Caco-2 (cell line): ENCODE measurements at places on chromosomes 2 and 18.

GRCh38 chr2:224492531-224492930 is 90.6 kb upstream of the FAM124B start:
- no peak for DNase-seq

GRCh38 chr2:172226244-172227061 is 123.8 kb upstream of the DLX2 start:
- DNase-seq: peak; percentile 59

DNA sequence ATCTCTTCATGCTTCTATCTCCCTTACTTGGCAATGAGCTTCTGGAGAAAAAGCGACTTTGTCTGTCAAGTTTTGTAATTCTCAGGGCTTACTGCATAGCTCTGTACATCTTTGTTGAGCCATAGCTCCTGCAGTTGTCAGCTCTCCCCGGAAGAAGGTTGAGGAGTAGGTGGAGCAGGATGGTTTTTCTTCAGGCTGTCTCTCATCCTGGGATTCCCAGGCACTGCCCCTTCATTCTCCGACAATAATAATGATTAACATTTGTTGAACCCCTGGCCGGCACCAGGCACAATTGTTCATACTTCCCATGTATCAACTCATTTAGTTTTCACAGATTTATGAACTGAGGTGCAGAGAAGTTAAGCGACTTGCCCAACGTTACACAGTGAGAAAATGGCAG is 23.5 kb upstream of the RHOB start:
- no peak for DNase-seq

DNA sequence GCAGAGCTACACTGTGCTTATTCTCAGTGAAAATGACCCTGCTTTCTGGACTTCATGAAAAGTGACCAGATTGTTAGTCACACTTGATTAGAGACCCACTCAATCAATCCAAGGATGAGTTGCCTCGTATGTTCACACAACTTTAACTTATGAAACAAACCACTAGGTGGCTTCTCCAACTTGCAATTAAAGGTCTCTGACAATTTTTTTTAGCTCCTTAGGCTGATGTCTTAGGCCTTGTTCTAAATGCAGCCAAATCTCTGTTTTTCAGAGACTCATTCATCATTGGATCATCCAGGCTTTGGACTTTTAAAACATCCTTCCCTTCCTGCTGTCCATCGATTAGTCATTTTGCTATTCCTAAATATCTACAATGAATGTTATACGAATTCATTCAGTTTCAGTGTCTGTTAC is 63.4 kb downstream of the MREG start:
- DNase-seq: peak; percentile 30

GRCh38 chr18:74173434-74173750 is 25.1 kb downstream of the TIMM21 start:
- DNase-seq: no peak

DNA sequence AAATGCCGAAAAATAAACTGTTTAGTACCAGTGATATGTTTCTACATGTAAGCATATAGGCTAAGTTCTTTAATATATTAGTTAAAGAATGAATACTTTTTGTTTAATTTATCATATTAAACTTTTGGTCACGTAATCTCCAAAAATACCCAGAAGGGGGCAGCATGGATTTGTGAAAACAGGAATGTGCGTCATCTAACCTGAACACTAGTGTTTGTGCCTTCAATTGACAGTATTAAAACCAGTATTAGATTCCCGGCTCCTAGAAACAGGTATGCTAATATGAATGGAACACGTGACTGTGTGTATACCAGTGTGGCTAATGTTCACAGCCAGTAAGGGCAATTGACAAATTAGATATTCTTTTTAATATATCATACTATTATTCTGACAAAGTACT is 51.8 kb downstream of the WDR7 start:
- peak; percentile 10 for DNase-seq
